ENCODE measurements at places on chromosomes 3 and 15.

DNA sequence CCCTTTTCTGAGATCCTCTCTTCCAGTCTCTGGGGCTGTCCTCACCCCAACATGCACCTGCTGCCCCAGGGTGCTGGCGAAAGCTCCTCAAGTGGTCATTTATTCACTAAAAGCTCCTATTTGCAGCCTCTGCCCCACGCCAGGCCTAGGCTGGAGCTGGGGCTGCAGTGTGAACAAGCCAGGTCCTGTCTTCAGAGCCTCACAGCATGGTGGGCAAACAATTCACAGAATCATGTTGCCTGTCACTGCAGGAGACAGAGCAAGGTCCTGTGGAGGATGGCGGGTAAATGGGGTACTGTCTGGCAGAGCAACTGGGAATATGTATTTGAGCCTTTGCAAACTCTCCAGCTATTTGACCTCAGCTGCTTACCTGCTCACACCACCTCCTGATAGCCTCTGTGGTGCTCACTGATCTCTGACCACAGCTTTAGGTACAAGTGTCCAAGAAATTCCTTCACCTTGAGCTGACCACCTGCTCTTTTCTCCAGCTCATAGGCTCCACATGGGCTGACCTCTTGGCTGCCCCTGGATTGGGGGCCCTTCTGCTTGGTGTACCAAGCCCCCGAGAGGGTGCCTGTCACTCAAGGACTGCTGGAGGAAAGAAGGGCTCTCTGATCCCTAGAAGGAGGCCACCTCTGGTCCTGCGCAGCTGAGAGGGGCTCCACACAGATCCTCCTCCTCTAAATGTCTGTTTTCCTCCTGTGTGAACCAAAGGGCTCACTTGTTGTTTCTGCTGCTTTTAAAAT, 35.6 kb downstream of the AMOTL2 start:
- no peak for DNase-seq

DNA sequence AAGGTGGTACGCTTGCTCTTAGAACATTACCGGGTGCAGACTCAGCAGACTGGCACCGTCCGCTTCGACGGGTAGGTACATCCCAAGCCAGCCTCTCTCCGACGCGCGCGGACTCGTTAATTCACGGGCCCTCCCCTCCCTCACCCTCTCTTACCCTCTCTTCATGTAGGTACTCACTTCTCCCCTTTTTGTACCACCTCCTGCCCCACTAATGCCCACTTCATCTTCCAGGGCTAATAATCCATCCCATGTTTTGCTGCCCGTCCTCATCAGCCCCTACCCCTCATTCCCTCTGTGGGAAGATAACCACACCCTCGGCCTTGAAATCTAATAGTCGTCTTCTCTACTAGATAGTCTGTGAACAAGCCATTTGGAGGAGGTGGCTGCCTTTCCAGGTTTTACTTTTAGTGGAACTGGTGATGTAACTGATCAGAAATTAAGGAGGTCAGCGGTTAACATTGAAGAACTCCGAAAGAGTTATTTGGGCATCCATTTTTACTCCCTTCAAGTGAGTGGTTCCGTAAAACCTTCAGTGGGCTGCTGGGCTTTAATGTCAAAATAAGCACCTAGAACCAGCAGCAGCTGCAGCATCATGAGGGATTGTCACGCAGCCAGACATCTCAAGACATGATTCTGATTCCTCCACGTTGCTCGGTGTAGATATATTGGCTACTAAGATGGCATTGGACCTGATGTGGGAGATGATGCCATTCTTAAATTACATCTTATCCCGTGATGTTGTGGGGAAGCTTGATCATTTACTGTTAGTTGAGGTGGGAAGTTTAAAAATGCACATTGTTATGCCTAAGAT, 1.3 kb downstream of the FEM1B start:
- DNase-seq, result peak; percentile 60

- DNase-seq, result peak; percentile 37
Observed at GRCh38 chr3:125028657-125029056, 27.1 kb downstream of the HEG1 start.

DNA sequence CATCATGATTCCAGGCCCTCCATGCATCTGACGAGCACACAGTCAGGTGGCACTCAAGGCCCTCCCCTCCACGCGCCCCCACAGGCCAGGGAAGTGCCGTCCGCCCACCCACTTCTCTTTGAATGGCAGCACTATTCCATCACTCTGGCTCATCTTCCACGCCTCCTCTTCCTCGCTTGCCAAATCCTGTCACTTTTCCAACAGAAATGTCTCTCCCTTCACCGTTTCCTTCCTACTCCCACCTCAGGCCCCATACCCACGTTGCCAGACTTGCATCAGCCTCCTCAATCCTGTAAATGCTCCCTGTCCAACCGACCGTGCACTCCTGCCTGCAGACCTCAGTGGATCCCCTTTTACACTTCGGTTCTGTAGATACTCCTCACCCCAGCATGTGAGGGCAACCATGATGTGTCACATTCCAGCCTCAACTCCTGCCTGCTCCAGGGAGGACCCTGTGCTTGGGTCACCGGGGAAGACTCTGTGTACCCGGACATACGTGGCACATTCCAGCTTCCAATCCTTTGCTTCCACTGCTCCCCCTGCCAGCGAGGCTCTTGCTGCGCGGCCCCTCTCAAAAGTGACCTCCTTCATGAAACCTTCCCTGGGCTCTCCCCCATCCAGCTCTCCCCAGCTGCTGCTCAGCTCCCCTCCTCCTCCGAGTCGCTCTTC, 29.6 kb downstream of the ADCY5 start:
- DNase-seq, result no peak

- peak; percentile 18 for DNase-seq
Observed at GRCh38 chr15:66934868-66935520, 130.4 kb upstream of the SMAD3 start.

DNA sequence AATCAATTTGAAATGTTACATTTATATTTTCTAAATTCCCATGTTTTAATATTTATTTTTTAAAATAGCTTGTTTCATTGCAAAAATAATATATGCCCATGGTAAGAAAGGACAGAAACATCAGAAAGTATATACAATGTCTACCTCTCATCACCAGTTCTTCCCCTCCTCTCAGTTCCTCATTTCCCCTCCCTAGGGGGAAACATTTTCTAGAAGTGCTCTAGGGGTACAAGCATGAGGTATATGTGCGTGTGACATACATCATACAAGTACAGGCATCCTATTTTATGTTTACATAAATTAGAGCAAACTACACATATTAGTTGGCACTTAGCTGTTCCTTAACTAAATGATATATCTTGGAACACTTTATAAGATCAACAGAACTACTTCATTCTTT, 189.3 kb upstream of the VEPH1 start:
- no peak for DNase-seq

- no peak for DNase-seq
Observed at GRCh38 chr3:78868570-78868969, 899.2 kb downstream of the ROBO1 start.

DNA sequence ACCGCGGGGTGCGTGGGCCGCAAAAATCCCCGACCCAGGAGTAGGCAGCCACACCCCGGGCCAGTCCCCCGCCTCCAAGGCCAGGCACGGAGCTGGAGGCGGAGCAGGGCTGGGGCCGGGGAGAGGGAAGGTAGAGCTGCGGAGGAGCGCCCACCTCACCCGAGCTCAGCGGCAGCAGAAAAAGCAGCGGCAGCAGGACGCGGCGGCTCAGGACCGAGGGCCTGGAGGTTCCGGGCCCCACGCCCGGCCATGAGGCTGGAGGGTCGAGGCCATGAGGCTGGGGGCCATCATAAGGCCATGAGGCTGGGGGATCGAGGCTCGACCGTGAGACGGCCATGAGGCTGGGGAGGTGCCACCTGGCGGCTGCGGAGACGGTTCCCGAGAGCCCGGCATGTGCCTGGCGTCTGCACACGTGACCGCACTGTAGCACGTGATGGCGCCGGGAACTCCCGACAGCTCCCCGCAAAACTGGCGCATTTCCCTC, 32.9 kb upstream of the PRSS50 start:
- DNase-seq, result no peak

DNA sequence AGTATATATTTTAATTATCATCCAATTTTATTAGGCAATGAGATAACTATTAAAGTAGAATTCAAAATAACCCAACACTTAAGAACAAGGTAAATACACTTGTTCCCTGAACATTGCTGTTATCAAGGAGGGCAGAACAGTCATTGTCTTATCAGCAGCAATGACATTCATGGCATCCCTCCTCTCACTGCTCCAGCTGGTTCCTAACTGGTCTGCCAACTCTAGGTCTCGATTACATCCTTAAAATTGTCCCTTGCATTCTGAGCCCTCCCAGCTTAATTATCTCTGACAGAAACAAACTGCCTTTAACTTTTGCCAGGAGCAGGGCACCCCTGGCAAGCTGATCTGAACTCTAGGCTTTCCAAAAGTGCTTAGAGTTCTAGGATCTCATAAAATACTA, 14.0 kb upstream of the DYNC1LI1 start:
- DNase-seq, result peak; percentile 35

- DNase-seq, result no peak
Observed at GRCh38 chr3:242602-243355, 46.2 kb downstream of the CHL1 start.

GRCh38 chr3:112681822-112682325, 40.9 kb upstream of the CCDC80 start:
- peak; percentile 88 for DNase-seq

- no peak for DNase-seq
Observed at GRCh38 chr3:141949399-141949798, 73.0 kb downstream of the ATP1B3 start.

- DNase-seq, result no peak
Observed at GRCh38 chr15:78104119-78104479, 11.7 kb downstream of the SH2D7 start.

GRCh38 chr3:135412475-135412874, 553.1 kb upstream of the PPP2R3A start:
- DNase-seq, result no peak

DNA sequence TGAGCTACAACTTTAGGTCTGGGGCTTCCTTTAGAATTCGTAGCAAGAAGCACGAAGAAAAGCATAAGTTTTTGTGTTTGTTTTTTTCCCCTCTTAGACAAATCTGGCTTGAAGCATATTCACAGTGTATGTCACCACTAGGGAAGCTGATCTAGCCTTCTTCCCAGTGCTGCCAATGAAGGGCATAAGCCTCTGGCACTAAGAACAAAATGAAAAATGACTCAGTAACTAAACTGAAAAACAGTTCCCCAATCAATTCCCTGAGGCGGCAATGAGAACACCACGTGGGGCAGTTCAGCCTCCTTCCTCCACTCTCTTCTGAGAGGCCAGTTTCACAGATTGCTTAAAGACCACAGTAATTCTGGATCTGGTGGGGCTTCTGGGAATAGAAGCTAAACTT, 338.1 kb downstream of the GAP43 start:
- DNase-seq, result no peak

DNA sequence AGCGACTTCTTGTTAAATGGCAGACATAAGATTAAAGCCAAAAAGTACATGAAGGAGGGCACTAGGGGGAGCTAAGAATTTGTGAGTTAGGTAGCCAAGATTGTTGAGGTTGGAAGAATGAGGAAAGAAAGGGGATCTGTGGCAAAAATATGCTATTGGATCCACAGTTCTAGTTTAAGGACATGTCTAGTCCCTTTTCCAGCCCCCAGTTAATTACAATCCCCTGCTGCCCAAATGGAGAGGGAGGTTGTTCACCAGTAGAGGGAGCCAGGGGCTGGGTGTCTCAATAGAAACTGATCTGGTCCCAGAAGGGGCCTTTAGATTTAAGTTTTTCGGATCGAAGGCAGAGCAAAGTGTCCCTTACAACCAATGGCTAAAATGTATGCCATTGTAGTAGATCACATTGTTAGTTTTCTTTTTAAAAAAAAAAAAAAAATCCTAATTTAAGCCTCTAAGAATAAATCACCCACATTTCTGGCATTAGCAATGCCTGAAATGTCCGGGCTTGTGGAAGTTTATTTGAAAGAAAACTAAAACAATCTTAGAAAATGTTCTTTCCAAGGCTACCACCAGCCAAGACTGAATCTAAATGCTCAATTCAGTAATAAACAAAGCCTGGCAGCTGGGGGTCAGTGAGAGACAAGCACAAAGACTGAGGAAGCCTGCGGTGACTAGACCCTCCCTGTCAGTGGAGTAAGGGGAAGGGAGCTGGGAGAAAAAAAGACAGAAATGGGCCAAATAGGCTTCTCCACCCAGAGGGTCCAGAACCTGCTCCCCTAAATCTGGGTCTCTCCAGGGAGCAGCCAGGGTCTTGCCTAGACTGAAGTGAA, 7.1 kb downstream of the COL8A1 start:
- DNase-seq, result peak; percentile 66

DNA sequence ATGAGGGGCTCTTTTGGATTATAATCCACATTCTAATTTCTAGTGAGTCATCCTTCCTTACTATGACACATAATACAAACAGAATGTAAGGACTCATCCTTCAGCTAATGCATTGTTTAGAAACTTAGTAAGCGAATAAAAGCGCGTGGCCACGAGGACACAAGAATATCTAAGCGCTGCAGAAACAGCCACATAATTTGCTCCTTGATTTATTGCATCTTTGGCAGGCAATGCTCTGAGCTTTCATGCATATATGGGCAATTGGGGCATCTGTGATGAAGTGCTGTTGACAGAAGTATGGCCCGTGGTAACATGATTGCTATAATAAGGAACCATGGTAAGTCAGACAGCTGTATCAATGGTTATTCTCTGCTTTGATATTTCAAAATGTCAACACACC, 191.3 kb upstream of the ZNF385D start:
- peak; percentile 95 for DNase-seq

GRCh38 chr3:107810171-107811071, 280.4 kb downstream of the CD47 start:
- DNase-seq, result no peak

DNA sequence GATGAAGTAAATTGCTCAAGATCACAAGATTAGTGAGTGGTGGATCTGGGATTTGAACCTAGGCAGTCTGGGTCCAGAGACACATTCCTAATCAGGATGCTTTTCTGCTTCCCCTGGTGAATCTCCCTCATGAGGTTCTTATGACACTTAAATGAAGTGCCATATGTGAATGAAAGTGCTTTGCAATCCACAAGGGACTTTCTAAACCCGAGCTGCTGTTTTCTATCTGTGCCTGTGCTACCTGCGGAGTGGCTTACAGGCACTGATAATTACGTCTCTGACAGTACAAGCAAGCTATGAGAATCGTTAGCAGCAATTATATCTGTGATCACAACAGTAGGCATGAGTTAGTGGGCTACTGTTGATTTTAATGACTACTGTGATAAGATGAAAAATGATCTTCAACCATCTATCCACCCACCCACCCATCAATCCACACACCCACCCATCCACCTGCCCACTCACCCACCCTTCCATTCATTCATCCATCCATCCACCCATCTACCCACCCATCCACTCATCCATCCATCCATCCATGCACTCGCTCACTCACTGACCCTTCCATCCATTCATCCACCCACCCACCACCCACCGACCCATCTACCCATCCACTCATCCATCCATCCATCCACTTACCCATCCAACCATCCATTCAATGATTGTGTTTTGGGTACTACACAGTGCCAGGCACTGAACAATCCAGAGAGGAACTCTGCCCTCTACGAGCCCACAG, 51.8 kb downstream of the ATP2B2 start:
- no peak for DNase-seq
